ENCODE measurements at places on chromosomes 3 and 15.

DNA sequence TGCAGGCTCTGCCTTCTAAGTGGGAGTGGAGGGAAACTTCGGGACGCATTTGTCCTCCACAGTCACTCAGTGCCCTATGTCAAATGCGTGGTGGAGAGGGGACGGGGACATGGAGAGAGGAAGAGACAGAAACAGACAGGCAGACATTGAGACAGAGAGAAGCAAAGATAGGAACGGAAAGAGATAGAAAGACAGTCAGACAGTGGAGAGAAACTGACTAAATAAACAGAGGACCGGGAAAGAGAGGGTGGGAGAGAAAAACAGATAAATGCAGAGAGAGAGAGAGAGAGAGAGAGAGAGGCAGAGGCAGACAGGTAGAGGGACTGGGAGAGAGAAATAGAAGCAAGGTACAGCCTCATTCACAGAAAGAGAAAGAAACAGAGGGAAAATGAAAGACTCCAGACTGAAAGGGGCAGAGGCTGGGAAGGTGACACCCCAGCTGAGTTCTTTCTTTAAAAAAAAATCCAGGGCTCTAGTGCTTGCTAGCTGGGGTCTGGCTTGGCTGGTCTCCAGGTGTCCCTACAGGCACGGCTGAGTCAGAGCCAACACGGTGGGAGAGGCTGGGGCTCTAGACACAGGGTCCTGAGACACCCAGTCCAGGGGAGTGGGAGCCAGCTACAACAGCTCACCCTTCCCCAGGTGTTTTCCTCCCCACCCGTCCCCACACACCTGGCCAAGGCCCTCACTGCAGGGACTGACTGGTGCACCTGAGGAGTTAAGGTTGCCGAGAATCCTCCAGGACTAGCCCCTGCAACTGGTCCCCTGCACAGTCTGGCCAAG is 506.1 kb upstream of the PROK2 start:
- no peak for DNase-seq

- no peak for DNase-seq
Observed at GRCh38 chr3:194908496-194908895, 222.8 kb downstream of the FAM43A start.

- DNase-seq, result no peak
Observed at GRCh38 chr3:13200946-13201345, 127.7 kb upstream of the IQSEC1 start.

- DNase-seq, result peak; percentile 11
Observed at GRCh38 chr3:46812237-46812791, 50.9 kb downstream of the MYL3 start.

Data from inflammatory macrophage (primary cell).